EL (cell line): ENCODE measurements at places on chromosomes 6 and 20.

GRCh38 chr20:46178891-46179290 is 60.8 kb downstream of the CD40 start:
- no peak for DNase-seq

GRCh38 chr6:168919470-168920179 is 334.0 kb downstream of the THBS2 start:
- DNase-seq, result no peak

DNA sequence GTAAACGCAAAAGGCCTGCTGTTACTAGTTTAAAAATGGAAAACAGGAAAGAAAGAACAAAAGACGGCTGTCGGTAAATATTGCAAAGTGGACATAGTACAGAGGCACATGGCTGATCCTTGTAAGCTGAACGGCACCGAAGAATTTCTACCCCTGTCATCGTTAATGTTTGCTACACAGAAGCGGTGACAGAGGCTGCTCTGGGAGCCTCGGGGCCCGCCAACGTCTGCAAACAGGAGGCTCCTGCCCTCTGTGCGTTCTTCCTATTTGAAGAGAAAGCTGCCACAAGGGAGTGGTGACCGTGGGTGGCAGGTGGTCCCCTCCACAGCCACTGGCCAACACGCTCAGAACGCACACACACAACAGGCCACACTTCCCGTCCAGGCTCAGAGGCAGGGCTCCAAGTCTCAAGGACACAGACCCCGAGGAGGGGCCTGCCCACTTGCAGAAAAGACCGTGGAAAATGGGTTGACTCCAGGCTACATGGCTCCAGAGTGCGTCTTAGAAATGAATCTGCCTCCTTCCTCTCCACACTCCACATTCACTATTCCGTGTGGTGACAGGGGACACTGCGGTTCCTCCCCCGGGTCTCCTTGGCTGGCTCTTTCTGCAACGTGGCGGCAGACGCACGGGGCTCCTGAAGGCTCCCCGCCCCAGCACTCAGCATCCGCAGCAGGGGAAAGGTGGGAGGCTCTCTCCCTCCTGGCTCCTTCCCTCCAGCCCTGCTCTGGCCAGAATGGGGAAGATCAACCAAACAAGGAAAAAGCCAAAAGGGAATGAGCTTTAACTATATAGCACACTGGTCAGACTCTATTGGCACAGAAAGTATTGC is 64.5 kb downstream of the GMPR start:
- DNase-seq, result no peak

- no peak for DNase-seq
Measured at GRCh38 chr6:18219591-18219990, 44.7 kb downstream of the DEK start.

DNA sequence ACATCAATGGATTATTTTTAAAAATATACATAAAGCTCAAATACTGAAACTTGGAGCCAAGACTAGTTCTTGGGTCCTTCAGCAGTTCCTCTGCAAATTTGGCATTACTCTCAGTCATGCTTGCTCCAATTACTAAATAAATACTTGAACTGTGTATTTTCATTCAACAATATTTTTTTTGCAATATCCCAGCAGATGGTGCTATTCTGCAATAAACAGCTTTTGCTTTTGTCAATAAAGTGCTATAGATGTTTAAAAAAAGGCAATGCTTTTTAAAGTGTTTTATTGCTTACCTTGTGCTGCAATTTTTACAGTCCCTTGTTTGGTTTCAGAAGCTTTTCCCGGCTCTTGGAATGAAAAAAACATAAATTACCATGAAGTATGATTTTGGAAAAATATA is 243.4 kb downstream of the TRDN start:
- no peak for DNase-seq

- DNase-seq, result no peak
Measured at GRCh38 chr6:169188051-169188470, 65.6 kb downstream of the THBS2 start.

- DNase-seq, result no peak
Measured at GRCh38 chr6:4178737-4179333, 43.5 kb upstream of the ECI2 start.

DNA sequence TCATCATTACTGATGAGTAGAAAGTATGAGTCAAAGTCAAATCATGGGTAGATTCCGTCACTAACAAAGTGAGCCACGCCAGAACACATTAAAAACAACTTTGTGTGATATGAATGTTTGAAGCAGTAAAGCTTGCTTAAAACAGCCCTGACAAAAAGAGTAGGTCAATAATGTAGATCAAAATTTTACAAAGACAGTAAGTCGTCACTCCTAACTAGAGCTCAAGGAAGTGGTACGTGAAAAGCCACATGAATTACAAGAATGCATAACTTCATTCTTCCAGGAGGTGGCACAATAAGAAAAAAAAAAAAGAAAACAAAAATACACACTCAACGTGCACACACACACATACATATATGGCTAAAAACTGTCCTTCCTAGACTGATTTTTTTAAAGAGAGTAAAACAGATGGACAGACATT is 69.9 kb downstream of the HACE1 start:
- DNase-seq, result peak; percentile 81

GRCh38 chr20:671252-672030 is 4.2 kb downstream of the SCRT2 start:
- no peak for DNase-seq

DNA sequence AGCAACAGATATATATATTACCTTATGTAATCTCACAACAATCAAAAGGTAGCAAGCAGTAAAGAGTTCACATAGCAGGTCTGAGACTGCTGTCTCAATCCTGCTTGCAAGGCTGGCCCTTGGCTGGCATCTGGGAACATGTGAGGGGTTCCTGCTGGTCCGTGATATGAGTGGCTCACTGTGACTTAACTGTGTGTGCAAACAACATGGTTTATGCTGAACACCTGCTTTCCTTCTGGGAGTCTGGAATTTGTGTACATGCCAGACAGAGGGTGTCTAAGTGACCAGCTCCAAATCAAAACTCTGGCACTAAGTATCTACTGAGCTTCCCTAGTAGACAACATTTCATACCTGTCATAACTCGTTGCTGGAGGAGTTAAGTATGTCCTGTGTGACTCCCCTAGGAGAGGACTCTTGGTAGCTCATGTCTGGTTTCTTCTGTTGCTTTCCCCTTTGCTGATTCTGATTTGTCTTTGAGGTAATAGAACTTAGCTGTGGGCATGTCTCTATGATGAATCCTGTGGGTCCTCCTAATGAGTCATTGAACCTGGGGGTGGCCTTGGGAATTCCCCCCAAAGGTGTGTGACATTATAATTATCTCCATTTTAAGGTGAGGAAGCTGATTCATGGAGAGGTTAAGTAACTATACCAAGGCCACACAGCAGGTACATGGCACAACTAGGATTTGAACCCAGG is 131.6 kb upstream of the NEDD9 start:
- DNase-seq, result no peak

- DNase-seq, result no peak
Measured at GRCh38 chr6:119986934-119987549, 637.5 kb upstream of the MAN1A1 start.

- peak; percentile 93 for DNase-seq
Measured at GRCh38 chr20:53828682-53829254, 235.1 kb upstream of the ZNF217 start.

- peak; percentile 85 for DNase-seq
Measured at GRCh38 chr20:33731693-33732165, at the start of gene ZNF341. Gene ZNF341, plus strand, starts transcription at chr20:33731996. Its CDS starts 26 bp downstream, at chr20:33732022.

DNA sequence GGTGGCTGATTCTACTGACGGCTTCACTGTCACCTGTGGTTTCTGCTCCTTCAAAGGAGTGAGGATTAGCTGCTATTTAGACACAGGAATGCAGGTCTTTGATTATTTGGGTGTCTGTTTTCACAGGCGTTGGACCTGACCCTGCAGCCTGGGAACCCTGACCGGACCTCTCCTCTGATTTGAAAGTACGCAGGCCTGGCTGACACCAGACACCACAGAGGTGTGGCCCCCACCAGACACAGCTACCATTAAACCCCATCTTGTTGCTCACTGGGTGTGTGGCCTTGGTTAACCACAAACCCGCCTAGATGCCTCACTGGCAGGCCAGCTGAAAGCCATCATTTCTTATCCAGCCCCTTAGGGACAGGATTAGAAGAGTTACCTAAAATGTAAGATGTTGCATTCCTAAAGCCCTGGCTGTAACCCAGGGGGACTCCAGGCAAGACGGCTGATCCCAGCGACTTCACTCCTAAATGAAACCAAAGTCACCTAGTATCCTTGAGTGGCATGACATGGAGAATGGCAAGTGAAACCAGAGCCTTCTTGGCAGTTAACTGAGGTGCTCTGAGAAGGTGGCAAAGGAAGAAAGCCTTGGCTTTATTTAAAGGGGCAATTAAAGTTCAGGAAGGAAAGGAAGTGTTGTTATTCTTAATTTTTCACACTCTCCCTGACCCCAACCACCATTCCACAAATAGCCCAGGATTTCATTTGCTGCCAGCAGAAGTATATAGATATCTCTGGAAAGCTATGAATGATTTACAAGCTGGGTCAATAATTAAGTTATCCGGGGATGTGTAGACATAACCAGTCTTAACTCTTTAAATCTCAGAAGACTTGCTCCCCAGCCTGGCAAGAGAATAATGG is 169.9 kb downstream of the QRSL1 start:
- peak; percentile 70 for DNase-seq

DNA sequence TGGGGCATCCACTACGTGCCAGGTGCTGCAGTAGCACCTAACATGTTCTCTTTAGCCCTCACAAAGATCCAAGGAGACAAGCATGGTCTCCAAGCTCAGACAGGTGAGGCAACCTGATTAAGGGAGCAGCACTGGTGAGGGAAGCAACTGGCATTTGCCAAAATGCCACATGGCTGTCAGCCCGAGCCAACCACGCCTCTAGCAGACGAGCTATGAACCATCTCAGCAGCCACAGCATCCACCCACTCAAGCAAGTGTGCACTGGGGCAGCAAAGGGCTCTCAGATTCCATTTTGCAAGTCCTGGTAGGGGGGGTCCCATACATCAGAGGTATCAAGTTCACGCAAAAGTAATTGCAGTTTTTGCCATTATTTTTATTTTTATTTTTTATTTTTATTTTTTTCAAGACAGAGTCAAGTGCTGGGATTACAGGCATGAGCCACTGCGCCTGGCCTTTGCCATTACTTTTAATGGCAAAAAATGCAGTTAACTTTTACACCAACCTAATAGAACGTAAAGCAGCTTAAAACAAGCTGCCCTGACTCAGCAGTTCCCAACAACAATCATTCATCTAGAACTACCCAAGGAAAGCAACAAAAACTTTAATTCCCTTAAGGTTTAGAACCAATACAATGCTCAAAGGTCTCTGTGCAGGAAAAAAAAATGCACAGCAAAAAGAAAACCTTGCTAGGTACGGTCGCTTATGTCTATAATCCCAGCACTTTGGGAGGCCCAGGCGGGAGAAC is 36.3 kb upstream of the SPDEF start:
- DNase-seq, result no peak

DNA sequence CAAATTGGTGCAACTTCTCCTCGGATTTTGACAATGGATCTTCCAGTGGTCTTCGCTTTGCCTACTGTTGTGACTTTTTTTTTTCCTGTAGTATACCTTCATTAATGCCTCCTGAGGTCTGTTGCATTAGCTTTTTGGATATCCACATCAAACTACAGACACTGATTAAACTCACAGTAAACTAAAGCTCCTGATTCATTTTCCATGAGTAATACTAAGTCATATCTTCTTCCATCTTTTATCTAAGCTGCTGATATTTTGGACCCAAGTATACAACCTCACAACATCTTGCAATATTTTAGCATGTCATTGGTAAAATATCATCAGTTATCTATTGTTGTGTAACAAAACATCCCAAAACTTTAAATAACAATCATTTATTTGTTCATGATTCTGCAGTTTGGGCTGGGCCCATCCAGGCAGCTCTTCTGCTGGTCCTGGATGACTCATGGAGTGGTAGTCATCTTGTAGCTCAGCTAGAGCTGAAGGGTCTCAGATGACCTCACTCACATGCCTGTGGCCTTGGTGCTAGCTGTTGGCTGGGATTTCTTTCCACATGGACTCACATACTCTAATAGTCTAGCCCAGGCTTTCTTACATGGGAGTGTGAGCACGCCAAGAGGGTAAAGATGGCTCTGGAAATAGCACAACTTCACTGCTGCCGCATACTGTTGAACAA is 78.3 kb upstream of the SRSF6 start:
- peak; percentile 94 for DNase-seq
